A172 (cell line): ENCODE measurements at places on chromosomes 3 and 15.

DNA sequence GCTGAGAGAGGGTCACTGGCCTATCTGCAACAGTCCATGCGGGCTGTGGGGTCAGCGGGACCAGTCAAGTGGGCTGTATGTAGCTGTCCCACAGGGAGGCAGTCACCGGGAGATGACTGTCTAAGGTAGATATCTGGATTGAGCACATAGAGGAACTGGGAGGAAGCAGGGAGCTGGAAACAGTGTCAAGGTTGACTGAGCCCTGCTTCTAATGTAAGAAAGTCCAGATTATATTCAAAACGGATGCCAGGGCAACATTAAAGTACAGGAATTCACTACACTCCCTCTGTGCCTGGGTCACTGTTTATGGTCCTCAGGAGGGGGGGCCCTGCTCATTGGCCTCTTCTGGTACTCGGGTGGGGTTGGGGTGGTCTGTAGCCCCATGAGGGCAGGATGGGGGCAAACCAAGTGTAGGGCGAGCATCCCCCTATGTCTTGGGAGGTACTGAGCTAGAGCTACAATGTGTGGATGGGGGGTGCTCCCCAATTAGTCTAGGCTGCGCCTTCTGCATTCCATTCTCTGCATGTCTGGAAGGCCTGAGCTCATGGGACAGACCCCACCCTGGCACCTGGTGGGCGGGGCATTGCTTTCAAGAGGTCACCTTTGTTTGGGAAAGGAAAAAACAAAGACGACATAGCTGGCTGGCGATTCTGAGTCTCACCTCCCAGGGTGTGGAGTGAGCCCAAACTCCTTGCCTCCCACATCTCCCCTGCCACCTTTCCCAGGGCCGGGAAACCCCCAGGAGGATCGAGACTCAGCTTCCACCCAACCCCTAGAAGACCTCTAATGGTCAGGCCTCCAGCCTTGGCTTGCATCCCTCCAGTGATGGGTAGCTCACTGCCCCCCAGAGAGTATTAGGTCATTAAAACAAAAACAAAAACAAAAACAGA lies 45.1 kb upstream of the C15orf39 start:
- DNase-seq = peak; percentile 13

DNA sequence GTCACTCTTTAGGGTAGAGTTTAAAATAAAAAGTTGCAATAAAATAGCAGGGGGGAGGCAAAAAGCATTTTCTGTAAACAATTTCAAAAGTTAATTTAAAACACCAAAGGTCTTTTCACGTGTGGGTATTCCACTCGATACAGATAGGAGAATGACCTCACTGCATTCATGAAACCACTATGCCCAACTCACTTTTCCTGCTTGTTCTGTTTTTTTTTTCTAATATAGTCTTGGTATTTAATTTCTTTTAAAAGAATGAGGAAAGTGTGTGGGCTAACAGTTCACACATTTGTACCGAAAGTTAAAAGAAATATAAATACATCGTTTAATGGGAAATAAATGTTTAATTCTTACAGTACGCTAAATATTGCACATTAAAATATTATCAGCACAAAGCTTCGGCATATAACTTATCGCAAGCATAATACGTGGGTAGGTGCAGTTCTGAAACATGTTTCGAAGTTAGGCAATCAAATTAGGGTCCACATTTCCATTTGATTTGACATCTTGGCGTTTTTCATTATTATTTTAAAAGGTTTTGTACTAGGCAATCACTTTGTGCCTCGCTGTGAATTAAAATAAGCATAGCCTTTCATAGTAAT lies 41.4 kb downstream of the VGLL4 start:
- no peak for DNase-seq

DNA sequence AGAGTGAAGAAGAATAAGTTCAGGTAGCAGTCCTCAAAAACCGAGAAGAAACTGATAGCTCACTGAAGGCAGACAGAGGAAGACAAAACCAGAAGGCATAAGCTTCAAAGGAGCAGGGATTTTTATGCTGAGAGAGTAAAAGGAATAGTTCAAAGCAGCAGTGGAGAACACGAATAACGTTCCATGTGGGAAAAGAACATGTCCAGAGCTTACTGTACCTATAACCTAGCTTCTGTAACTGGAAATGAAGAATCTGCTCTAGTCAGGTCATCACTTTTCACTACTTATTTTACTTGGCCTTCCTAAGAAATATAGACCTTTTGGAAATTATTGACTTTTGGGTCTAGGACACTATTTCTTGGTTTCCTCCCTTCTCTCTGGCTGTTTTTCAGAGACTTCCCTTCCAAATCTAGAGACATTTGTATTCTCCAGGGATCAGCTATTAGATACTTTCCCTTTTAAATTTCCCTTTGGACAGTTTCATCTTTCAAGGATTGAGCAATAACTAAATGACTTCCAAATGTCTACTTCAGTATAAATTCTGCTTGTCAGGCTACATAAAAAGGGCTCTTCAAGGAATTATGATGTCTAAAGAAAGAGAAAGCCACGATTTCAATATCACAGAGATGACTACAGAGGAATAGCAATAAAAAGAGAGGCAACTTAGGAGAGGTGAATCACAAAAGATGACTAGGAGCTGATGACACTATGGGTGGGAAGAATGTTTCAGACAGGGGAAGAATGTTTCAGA lies 46.7 kb downstream of the UBE3A start:
- peak; percentile 20 for DNase-seq

DNA sequence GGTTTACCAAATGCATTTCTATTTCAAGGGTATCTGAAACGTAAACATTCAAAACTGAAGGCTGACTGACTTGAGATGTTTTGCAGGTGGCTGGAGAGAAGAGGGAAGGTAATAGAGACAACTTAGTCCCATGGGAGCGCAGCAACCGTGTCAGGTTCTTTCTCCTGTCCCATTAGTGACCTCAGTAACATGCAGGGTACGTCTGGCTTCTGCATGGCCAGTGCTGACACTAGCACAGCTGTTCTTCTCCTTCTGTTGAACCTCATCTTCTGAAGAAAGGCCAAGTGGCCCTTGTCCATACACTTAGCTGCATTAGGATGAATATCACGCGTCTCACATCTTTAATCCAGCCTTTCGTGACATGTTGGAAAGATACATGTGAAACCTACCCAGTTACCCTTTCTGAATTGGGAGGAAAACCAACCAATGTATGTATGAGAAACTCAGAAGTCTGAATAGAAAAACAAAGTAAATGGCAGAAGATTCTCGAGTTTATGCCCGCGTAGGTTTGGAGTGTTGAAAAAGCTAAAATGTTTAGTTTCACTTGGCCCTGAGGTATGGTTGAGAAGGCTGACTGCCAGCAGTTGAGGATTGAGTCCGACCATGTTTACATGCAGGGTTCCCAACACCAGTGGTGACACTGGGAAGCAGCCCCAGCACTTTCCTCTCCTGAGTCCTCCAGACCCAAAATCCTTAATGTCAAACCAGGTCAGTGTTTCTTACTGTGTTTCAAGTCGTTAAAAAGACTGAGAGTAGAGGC lies 10.3 kb downstream of the NCBP2 start:
- DNase-seq = no peak

- no peak for DNase-seq
Observed at GRCh38 chr3:147388700-147389580, 17.4 kb downstream of the ZIC4 start.

DNA sequence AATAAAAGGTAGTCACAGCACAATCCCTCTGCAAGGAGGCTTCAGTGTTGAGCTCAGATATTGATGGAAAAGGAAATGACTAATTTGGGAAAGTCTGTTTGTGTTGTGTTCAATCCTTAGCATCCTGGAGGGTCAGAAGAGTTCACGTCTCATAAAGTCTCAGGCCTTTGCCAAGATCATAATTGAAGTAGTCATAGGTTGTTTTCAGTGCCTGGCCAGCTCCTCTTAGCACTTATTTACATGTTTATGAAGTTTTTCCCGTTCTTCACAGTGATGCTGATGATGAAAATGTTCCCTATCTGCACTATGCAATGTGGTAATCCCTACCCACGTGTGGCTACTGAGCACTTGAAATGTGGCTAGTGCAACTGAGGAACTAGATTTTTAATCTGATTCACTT lies 61.6 kb upstream of the TGFBR2 start:
- DNase-seq = peak; percentile 84

DNA sequence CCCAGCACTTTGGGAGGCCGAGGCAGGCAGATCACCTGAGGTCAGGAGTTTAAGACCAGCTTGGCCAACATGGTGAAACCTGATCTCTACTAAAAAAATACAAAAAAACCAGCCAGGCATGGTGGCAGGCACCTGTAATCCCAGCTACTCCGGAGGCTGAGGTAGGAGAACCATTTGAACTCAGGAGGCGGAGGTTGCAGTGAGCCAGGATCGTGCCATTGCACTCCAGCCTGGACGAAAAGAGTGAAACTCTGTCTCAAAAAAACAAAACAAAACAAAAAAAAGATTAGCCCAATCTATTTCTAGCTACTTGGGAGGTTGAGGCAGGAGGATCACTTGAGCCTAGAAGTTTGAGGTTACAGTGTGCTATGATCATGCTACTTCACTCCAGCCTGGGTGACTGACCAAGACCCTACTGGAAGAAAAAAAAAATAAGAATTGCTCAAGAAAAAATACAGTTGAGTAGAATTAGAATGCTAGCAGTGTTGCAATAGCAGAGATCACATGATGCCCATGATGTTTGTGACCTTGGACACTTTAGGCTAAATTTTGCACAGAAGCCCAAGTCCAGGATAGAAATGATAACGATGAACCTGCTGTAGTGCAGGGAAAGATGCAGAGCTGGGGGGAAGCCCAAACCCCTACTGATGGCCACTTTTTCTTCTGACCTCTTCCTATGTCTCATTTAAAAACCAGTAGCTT lies 162.2 kb downstream of the LPP start:
- no peak for DNase-seq

DNA sequence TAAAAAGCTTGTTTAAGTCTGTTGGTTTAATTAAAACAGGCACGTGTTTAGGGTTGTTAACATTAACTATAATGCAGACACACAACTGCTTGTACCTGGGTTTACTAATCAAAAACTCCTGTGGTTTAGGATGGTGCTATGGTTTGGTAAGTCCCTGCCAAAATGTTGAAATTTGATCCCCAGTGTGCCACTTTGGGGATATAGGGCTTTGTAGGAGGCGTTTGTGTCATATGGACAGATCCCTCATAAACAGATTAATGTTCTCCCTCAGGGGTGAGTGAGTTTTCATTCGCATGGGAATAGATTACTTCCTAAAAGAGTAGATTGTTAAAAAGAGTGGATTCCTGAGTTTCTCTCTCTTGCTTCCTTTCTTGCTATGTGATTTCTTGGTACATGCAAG lies 18.7 kb upstream of the GK5 start:
- DNase-seq = no peak

DNA sequence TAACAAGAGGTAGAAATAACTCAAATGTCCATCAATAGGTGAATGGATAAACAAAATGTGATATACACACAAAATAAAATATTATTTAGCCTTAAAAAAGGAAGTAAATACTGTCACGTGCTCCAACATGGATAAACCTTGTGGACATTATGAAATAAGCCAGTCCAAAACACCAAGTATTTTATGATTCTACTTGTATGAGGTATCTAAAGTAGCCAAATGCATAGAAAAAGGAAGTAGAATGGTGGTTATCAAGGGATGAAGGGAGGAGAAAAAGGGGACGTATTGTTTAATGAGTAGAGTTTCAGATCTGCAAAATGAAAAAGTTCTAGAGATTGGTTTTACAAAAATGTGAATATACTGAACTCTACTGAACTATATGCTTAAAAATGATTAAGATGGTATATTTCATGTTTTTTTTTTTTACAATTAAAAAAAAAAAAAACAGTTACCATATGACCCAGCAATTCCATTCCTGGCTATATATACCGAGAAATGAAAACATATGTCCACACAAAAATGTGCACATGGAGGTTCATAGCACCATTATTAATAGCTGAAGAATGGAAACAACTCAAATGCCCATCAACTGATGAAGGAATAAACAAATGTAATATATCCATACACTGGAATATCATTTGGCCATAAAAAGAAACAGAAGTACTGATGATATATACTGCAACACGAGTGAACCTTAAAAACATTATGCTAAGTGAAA lies 29.1 kb upstream of the MAP6D1 start:
- DNase-seq = no peak

DNA sequence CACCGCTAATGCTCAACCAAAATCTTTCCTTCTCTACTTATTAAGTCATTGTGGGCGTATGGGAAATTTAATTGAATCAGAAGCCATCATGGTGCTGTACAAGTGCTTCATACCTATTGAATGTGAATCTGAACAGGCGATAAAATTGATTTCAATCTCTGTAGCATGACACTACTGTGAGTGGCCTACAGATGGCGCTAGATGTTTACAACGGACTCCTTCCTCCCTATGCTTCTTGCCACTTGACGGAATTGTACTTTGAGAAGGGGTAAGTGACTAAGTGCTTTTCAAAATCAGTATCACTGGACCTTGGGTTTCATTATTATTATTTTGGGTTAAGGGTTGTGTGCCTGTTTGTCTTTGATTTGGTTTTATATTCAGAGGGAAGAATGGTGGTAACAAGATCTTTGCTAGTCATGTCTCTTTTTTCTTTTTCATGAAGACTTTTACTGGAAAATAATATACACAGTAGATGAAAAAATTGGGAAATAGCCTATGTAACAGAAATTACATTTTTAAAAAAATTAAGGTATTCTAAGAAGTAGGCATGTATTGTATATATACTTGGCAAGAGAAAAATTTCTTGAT lies 35.4 kb downstream of the ACP3 start:
- DNase-seq = peak; percentile 78

DNA sequence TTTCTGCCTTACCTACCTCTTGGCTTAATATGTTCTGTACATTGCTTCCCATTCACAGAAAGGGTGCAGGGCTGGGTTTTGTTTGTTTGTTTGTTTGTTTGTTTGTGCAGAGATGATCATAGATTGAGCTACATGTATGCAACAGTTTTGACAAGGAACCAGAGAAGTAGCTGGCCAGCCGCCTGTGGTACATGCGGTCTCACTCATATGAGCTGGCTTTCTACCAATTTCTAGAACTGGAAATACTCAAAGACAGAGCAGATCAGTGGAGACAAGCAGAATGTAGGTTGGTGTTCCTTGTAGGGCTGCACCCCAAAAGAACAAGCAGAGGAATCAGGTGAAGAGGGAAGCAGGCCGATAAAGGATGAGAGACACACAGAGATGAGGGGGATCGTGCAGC lies 502.7 kb downstream of the SOX2 start:
- no peak for DNase-seq

- DNase-seq = no peak
Observed at GRCh38 chr3:20909511-20909910, 723.5 kb upstream of the SGO1 start.

DNA sequence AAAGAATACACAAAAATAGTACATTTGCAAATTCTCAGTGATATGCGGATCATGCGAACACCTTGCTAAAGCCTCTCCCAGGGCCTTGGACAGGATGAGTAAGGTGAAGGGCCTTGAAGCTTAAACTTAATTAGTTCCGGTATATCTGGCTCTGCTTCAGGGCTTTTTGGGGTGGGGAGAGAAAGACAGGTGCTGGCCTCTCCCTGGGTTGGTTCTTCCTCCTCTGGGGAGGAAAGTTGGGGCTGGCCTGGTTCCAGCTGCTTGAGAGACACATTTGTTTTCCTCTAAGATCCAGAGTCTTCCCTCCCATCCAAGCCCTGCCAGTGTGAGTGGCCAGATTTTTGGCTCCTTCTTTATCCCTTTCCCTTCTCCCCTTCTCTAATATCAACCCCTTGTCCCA lies 64.7 kb upstream of the EPHB3 start:
- no peak for DNase-seq

- DNase-seq = peak; percentile 31
Observed at GRCh38 chr15:31338879-31339557, 12.4 kb downstream of the KLF13 start.
